ENCODE measurements at places on chromosomes 11 and 22.

DNA sequence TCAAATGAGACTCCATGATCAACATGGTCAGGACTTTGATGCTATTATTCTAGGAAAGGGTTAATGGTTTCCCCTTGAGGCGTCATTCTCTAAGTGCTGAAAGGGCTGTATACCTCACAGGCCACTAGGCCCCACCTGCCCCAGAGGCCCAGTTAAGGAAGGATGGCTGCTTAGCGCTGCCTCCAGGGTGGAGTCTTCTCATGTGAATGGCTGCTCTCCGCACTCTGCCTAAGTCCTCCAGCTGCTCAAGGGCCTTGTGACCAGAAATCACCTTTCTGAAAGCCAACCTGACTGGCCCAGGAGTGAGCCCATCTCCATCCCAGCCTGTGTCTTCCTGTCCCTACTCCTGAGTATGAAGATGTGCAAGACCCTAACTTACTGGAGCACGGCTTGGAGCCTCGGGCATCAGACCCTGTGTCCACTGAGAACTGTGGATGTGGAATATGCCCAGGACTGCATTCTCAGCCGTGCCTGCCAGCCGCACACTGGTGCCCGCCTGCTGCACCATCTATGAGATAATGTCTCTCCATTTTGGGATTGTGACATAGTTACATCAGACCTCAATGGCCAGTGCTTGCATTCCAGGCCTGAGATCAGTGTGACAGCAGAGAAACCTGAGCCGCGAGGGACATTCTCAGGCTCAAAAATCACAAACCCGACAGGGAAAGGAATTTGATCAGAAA lies 51.0 kb downstream of the SNX19 start:
- no peak for ATAC-seq

- ATAC-seq = no peak
These were observed 457.9 kb upstream of the ISX start for GRCh38 chr22:34608106-34608505.

DNA sequence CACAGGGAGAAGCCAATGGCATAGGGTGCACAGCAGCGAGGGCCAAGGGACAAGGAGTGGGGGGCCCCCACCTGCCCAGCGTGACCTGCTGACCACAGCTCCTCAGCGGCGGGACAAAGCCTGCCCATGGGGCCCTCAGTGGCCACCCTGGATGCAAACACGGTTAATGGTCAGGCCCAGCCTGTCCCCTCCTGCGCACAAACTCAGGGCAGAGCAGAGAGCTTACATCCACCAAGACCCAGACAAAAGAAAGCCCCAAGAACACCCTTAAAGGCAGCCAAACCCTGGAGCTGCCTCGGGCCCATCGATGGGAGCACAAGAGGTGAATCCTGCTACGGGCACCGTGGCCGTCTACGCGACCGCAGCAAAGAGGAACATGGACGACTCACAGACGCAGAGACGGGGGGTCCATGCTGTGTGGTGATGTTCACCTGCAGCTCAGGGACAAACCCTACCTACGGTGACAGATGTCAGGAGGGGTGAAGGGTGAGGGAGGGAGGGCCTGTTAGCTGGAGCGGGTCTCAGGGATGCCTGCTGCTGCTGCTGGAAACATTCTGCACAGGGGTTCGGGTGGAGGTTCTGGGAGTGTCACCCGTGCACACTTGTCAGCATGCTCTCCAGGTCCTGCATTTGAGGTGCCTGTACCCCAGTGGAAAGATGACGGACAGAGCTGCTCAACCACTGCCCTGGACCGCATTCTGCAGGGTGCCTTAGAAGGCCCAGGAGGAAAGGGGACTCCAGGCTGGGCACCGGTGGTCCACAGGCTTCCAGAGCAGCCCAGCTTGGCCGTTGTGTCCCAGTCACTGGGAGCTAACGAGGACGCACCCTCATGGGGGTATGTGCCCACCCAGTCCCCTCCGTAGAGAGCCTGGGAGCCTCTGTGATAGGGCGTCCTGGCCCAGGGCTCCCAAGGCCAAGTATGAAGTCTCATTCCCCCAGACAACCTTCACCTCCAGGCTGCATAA lies 11.6 kb downstream of the ASCL2 start:
- ATAC-seq = no peak

GRCh38 chr11:119777940-119778339 lies 48.9 kb upstream of the NECTIN1 start:
- ATAC-seq = no peak

GRCh38 chr11:57343825-57344224 lies 5.7 kb downstream of the P2RX3 start:
- no peak for ATAC-seq

GRCh38 chr11:83303316-83303715 lies 17.1 kb upstream of the CCDC90B start:
- ATAC-seq = no peak

All from activated CD4-positive, CD25-positive, alpha-beta regulatory T cell treated with anti-CD3 and anti-CD28 coated beads, Interleukin-2, amount 50 U/mL, for 24 hours (primary cell).